ENCODE measurements at places on chromosomes 11 and 22.

DNA sequence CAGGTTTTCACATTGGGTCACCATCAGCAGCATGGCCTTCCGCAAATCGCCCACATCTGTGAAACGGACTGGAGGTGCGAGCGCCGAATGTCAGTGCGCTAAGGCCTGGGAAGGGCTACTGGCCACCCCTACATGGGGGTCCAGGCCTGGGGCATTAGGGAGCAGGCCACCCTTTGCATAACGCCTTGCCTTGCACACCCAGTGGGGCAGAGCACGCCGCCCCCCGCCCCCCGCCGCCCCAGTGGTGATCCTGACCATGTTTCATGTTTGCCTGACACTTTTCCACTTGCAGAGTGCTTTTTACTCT is 2.6 kb downstream of the GRK2 start:
- H3K4me1 ChIP-seq = peaks cover 43% of the 10 kb centered on the region
- H3K27me3 ChIP-seq = no peaks in the 10 kb centered on the region
- no peak overlapping the region for H3K27ac ChIP-seq
- H3K36me3 ChIP-seq = no peaks in the 10 kb centered on the region
- no peak overlapping the region for H3K4me3 ChIP-seq

DNA sequence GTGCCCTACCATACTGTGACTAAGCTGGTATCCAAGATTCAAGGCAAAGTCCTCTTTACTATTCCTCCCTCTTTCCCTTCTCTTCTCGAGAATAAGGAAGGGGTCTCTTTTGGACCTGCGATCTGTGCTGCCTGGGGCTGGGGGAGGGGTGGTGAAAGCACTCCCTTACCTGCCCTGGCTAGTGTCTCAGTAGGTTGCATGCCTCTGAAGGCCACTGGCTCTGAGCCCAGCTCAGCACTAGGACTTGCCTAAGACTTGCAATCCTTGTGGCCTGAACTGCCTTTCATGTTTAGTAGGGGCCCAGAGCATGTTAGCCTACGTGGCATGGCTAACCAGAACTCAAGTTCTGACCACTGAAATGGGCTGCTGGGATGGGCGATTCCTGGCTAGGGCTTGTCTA is 13.0 kb upstream of the REXO2 start:
- H3K27ac ChIP-seq = no peak overlapping the region
- peaks cover 7% of the 10 kb centered on the region for H3K36me3 ChIP-seq
- no peaks in the 10 kb centered on the region for H3K27me3 ChIP-seq
- no peak for DNase-seq
- no peak overlapping the region for H3K4me3 ChIP-seq

DNA sequence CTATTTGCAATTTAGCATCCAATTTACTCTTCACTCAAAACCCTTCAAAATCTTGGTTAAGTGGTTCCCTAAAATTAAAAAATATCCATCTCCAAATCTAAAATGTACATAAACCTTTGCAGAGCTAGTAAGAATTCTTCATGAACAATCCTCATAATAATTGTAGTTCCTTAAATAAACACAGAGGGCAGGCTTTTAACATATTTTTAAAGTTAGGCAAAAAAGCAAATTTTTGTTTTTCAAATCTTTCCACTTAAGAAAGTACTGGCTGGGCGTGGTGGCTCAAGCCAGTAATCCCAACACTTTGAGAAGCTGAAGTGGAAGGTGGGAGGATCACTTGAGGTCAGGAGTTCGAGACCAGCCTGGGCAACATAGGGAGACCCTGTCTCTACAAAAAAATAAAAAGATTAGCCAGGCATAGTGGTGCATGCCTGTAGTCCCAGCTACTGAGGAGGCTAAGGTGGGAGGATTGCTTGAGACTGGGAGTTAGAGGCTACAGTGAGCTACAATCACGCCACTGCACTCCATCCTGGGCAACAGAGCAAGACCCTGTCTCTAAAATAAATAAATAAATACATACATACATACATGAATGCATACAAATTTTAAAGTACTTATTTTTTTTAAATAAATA is 25.1 kb upstream of the PLAAT3 start:
- H3K4me3 ChIP-seq = no peak overlapping the region
- H3K27ac ChIP-seq = peak overlapping the region; percentile 41
- H3K4me1 ChIP-seq = peaks cover 21% of the 10 kb centered on the region
- DNase-seq = peak; percentile 46
- no peaks in the 10 kb centered on the region for H3K27me3 ChIP-seq

DNA sequence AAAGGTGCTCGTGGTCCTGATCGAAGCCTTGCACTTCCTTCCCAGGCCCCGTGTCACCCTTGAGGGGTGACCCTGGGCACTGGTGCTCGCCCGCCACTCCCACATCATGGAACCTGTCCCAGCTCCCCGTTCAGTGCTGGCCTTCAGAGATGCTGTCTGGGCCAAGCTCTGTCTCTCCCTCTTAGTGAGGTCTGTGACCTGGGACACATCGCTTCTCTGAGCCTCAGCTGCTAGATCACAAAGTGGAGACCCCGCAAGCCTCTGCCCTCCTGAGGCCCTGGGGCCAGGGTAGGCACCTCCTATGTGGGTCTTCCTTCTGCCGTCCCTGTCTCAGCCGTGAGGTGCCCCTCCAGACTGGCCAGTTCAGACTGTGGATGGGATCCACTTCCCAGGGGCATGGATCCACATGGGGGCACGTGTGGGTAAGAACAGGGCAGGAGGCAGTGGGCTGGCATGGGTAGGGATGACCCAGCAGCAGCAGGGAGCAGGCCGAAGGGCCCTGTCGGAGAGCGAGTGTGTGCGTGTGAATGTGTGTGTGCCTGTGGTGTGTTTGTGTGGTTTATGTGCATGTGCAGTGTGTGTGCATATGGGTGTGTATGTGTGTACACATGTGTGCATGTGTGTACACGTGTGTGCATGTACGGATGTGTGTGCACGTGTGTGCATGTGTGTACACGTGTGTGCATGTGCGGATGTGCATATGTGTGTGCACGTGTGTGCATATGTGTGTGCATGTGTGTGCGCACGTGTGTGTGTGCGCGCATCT is 1073.7 kb downstream of the BRD1 start:
- no peak for DNase-seq
- H3K36me3 ChIP-seq = no peaks in the 10 kb centered on the region
- H3K27ac ChIP-seq = no peak overlapping the region
- H3K27me3 ChIP-seq = no peaks in the 10 kb centered on the region

DNA sequence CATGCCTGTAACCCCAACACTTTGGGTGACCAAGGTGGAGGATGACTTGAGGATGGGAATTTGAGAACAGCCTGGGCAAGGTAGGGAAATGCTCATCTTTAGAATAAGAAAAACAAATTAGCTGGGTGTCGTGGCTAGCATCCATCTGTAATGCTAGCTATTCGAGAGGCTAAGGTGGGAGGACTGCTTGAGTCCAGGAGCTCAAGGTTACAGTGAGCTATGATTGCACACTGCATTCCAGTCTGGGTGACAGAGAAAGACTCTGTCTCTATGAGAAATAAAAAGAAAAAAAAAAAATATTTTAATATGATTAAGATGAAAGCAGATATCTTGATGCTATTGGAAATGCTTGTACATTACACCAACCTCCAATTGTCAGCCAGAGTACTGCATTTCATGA is 28.6 kb upstream of the DDX10 start:
- peaks cover 27% of the 10 kb centered on the region for H3K4me1 ChIP-seq
- H3K4me3 ChIP-seq = no peak overlapping the region
- H3K36me3 ChIP-seq = no peaks in the 10 kb centered on the region
- peaks cover 7% of the 10 kb centered on the region for H3K27me3 ChIP-seq
- no peak for DNase-seq

GRCh38 chr11:64144587-64145472 is 21.1 kb downstream of the MACROD1 start:
- no peaks in the 10 kb centered on the region for H3K27me3 ChIP-seq
- DNase-seq = no peak
- no peak overlapping the region for H3K27ac ChIP-seq
- no peaks in the 10 kb centered on the region for H3K36me3 ChIP-seq
- H3K4me1 ChIP-seq = peaks cover 6% of the 10 kb centered on the region

GRCh38 chr22:17925431-17925841 is 98.9 kb downstream of the MICAL3 start:
- no peak overlapping the region for H3K27ac ChIP-seq
- no peak overlapping the region for H3K4me3 ChIP-seq
- no peaks in the 10 kb centered on the region for H3K27me3 ChIP-seq

Data from HFFc6 (cell line).